ENCODE measurements at places on chromosomes 4 and X. TPM values are rescaled to one million over a fixed set of nuclear protein-coding genes. Genes with fewer than 3 reads are reported as not detected.

DLG3 gene
- polyA plus RNA-seq: 29.2 TPM

ADGRA3 gene
- polyA plus RNA-seq: 41.9 TPM

EGF gene
- 0.14 TPM for polyA plus RNA-seq

SLAIN2 gene
- 45.0 TPM for polyA plus RNA-seq

FHL1 gene
- polyA plus RNA-seq: 144 TPM

AFAP1 gene
- 61.7 TPM for polyA plus RNA-seq

COX7B2 gene
- not detected for polyA plus RNA-seq

CACNA1F gene
- polyA plus RNA-seq: not detected

ODAPH gene
- not detected for polyA plus RNA-seq

PDLIM3 gene
- 15.4 TPM for polyA plus RNA-seq

CXXC4 gene
- 0.02 TPM for polyA plus RNA-seq

UBA6 gene
- polyA plus RNA-seq: 119 TPM

- no peak for DNase-seq
Observed at GRCh38 chrX:13699183-13699826, 10.4 kb downstream of the RAB9A start.

DNA sequence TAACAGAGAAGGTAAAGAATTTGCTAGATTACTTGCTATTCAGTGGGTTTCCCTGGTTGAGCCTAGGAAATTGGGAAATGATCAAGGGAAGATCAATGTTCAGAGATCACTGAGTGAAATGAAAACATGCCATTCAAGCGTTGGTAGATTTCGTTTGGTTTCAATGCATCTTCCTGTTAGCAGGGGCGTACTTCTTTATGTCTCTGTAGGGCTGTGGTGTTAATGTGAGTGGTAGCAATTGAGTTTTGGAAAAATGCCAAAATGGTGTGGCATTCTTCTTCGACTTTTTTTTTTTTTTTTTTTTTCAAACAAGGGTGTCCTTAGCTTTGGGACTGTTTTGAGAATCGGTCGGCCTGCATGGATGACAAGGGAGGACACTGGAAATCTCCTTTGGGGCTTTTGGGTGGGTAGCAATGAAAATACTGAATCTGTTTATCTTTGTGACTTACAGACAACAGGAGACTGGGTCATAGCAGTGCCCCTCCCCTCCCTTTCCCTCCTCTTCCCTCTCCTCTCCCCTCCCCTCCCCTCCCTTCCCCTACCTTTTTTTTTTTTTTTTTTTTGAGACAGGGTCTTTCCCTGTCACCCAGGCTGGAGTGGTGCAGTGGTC lies 50.4 kb downstream of the SPRY1 start:
- no peak for DNase-seq

DNA sequence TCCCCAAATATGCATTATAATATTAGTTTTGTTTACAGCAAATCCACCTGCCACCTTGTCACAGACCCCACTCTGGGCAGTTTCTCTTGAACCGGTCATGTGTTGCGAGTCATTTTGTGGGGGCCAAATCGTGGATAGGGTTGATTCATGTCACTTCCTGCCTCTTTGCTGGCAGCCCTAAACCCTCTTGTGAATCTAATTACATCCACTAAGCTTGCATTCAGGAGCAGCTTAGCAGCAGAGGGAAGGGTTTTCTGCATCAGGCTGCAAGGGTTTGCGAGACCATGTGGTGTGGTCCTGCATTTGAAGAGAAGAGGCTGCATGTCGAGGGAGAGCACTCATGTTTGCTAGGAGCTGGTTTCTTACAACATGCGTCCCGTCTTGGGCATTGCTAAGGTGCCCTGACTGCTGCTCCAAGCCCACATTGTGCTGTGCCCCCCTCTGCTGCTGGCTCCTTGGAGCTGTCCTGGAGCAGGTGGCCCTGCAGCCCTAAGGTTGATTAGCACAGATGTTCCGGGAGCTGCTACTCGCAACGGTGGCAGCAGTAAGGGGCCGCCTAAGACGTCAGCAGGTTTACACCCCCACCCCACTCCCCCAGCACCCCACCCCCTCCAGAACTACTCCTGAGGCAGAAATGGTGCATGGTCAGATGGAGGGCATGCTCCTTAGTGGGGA lies 88.9 kb upstream of the CLDN34 start:
- no peak for DNase-seq

GRCh38 chrX:119481323-119481801 lies 13.1 kb downstream of the SLC25A5 start:
- no peak for DNase-seq

DNA sequence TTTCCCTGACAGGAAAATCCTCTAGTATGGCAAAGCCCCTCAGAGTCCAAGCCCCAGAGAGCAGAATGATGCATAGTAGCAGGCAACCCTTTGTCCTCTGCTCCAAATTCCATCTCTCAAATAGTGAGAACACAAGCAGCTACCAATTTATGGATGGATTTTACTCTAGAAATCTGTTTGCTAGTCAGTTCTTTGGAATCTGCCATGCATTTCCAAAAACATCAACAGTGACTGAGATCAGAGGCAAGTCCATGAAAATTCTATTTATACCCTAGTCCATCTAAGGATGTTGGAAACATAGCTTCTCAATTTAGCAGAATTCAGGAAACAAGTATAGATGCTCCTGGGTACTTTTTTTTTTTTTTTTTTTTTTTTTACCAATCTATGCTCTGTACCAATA lies 10.0 kb upstream of the CC2D2A start:
- no peak for DNase-seq

- no peak for DNase-seq
Observed at GRCh38 chr4:8110071-8110986, 48.3 kb downstream of the ABLIM2 start.

DNA sequence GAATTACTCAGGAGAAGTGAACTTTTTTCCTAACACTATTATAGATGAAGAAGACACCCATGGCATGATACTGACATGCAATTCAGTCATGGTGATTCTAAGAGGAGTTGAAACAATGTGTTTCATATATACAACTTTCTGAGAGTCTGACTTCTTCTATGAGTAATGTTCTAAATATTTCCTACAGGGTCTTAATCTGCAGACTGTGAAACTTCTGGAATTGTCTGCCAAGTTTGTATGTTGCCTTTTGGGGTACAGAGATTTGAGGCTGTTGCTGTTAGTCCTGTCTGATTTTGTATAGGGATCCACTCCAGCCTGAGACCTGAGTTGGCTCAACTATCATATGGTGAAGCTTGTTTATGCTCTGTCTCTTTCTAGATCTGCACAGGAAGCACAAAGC lies 160.6 kb upstream of the GATB start:
- DNase-seq: no peak

DNA sequence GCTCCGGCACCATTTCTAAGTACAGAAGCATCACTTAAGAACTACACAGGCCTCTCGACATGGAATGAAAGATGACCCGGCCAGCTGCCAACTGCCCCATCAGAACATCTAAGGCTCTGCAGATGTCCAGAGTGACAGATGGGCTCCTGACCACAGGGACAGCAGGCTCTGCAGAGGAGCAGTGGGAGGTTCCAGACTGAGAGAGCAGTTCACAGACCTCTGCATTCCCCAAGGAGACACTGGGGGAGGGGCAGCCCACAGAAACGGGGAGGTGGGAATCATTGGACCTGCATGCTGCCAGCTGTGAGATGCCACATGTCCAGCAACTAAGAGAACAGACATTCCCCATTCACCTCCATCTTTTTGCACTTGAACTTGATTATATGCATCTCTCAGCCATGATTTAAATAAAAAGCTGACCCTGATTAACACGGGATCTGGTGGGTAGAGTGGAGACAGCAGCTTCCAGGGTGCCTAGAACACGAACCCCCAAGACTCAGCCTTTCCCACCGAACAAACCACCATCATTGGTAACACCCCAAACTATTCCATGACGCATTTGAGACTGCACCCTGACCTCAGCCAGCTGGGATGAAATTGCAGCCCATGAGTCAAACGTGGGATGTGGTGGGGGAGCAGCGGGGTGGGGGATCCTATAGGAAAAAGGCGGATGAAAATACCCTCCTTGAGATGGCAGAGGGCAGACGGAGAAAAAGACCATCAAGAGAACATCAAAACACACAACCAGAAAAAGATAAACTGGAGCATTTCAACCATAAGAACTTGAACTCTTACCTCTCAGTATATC lies 47.2 kb downstream of the AFAP1 start:
- DNase-seq: peak; percentile 96

DNA sequence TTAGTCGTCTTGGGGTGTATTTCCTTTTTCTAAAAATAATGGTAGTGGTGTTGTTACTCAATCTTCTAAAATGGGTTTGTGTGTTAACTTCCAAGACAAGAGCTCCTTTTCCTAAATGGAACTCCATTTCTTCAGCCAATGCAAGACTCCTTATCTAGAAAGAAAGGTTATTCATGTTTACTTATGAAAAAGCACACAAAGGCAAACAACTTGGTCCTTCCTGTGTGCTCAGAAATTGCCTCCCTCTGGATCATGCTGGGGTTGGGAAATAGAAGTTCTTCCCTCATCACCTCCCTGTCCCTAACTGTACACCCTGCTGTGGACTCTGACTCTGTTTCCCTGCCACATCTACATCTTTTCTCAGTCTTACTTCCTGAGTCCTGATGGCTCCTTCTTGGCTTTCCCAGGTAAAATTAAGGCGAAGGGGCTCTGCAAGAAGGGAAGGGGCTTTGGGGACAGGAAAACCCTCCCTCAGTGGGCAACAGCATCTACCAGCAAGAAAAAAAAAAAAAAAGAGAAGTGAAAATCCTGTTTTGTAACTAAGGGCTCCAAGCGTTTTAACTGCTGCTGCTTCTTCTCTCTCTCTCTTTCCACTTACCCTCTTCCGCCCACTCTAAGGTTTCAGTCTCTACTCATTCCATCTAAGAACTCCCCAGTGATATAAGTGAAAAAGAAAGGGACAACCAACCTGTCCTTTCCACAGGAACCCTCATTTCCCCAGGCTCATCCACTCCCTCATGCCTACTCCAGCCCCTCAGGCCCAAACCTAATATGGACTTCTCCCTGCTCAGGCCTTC lies 19.8 kb upstream of the TASL start:
- DNase-seq: no peak

- DNase-seq: no peak
Observed at GRCh38 chr4:104490096-104490769, 4.5 kb downstream of the CXXC4 start.

GRCh38 chr4:38154252-38154651 lies 194.1 kb downstream of the PTTG2 start:
- no peak for DNase-seq

DNA sequence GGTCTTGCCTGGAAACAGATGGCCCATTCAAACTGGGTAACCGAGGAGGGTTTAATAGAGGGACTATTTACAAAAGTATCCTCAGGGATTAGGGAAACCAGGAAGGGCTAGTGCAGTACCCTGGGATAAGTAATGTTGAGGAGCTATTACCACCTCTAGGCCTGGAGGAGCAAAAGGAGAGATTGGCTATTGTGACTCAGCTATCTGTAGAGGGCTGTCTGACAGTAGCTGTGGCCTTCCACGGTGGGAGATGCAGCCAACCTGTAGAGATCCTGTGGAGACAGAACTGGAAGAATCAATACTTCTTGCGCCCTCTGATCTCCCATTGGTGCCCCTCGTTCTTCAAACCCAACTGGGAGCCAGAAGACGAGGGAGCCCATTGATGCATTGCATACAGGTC lies 34.1 kb upstream of the RPS6KA3 start:
- DNase-seq: no peak

DNA sequence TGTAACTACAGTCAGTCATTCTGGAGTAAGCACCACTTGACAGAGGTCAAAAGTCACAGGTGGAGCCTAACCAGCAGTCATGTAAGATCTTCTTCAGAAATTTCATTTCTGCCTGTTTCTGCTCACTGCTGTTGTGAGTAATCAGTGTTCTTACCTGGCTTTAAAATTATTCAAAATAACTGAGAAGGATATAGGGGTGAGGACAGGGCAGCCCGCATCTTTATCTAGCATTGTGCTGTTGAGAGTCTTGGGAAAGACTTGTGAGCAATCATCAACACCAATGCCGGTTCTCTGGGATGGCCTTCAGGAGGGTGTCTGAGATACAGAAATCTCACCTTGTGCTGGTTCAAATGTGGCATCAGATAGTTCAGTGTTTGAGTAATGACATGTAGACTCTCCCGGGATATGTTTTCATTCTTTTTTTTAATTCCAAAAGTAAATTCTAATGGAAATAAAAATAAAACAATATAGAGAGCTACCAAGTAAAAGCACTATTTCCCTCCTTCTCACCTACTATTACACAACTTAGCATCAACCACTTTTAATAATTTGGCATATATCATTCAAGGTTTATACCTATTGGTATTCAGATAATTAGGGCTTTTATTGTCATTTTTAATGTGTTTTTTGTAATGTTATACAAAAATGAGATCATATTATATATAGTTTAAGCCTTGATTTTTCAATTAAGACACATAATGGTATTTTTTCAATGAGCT lies 37.1 kb downstream of the AREG start:
- DNase-seq: no peak

DNA sequence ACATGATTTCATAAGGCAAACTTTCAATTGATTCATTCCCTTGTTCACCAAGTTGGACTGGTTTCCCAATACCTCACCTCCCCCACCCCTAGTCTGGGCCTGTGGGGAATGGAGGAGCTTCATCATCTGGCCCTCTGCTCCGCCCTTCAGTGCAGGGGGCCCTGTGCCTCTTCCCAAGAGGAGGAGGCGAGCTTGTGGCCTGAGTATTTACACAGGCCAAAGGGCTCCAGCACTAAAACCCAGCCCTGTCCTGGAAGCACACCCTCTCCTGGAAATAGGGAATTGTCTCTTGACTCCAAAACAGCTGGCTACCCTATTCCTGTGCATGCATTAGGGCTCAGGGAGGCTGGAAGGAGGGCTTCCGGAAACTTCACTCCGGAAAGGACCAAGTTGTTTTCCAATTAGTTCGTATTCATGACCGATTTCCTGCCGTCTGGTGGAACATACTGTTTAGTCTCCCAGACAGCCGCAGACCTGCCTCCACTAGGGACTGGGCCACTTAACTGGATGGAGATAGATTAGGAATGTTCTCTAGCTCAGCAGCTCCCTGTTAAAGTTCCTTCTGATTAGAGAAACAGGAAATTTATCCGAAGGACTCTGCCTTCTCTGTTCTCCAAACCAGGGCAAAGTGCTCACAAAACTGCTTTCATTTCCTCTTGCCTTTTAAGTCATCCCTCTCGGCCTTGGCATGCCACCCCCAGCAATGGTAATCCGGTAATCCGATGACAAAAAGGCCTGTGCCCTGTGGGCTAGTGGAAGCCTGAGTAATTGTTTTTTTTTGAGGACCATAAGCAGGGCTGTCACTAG lies 5.8 kb downstream of the SRPX2 start:
- peak; percentile 78 for DNase-seq

DNA sequence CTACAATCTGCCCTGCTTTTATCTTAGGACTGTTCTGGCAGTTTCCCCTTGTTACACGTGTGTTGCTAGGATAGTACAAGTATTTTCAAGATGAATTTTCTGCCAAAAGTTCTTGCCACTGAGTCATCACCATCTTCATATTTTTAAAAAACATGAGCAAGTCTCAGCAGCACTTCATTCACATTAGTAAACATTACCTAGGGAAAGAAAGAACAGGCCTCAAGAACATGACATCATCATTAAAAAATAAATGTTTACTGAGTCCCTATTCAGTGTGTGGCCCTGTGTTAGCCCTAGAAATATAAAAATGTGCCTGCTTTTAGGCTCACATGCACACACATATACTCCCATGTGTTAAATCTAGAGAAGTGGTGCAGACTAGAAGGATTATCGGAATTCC lies 18.7 kb upstream of the GPC3 start:
- no peak for DNase-seq

GRCh38 chr4:138192113-138192512 lies 50.0 kb downstream of the SLC7A11 start:
- no peak for DNase-seq

GRCh38 chr4:153731239-153731638 lies 28.6 kb downstream of the RNF175 start:
- peak; percentile 43 for DNase-seq

Data from AG04450 (cell line).